ENCODE measurements at places on chromosomes 5 and 9. TPM values are rescaled to one million over a fixed set of nuclear protein-coding genes. Genes with fewer than 3 reads are reported as not detected.

GRCh38 chr9:6968271-6968670, 210.5 kb downstream of the KDM4C start:
- H3K4me1 ChIP-seq, result peaks cover 3% of the 10 kb centered on the region
- no peaks in the 10 kb centered on the region for H3K27me3 ChIP-seq
- H3K4me3 ChIP-seq, result no peak overlapping the region
- no peaks in the 10 kb centered on the region for H3K36me3 ChIP-seq

DNA sequence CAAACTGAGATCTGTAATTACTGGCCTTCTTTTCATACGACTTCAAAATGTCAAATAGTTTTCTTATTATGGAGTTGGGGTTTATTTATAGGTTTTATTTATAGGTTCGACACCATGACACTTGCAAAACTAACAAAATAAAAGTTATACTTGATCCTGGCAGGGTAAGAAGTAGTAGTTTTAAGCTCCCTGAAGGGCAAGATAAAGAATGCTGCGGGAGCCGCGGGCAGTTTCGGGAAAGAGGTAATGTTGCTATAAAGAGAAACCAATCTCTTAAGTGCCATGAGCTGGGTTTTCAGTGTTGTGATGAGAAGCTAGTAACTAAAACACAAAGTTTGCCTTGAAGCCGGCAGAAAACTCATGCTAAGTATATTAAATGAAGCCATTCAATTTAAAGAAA, 24.8 kb downstream of the PTPN3 start:
- H3K27ac ChIP-seq, result no peak overlapping the region
- H3K27me3 ChIP-seq, result peaks cover 9% of the 10 kb centered on the region
- no peak for DNase-seq
- no peaks in the 10 kb centered on the region for H3K36me3 ChIP-seq
- no peak overlapping the region for H3K4me3 ChIP-seq

GKAP1 gene
- total RNA-seq, result 4.2 TPM

DNA sequence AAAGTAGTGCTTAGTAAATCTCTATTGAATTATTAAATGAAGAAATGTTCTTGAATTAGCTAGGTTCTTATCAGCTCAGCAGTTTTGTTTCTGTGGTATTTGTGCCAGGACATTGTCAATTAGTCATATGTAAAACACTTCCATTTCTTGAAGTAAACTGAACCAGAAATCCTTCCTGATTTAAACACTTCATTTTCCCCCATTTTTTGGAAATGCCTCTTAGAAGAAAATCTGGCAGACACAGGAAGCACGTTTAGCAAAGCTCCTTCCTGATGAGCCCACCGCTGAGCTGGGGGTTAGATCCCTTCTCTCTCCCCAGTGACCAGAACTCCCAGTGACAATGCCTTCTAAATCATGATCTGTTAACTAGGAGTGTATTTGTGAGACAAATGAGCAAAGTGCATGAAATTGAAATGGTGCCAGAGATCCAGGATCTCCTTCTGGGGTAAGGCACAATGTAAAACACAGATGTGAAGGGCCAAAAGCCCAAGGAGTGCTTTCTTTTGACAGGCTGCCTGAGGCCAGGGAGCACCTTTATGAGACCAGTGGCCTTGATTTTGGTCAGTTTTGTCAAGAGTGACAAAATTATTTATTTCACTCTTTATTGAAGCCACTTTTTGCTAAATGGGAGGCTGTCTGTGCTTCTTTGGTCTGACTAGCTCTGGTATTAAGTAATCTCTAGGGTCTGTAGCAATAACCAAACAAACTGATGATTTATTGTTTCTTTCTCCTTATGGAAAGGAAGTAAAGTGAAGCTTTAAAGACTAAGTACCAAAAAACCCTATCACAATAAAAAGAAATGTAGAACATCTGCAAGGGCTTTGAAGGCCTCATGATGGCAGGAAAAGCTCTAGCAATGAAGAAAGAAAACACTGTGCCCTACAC, 25.5 kb upstream of the RUSC2 start:
- no peak for DNase-seq
- H3K27me3 ChIP-seq, result peaks cover 29% of the 10 kb centered on the region

GRCh38 chr5:179192891-179193470, 132.8 kb downstream of the ZNF354C start:
- no peaks in the 10 kb centered on the region for H3K4me1 ChIP-seq
- H3K27me3 ChIP-seq, result no peaks in the 10 kb centered on the region
- DNase-seq, result no peak
- H3K36me3 ChIP-seq, result no peaks in the 10 kb centered on the region
- H3K27ac ChIP-seq, result no peak overlapping the region
- H3K4me3 ChIP-seq, result no peak overlapping the region

GRCh38 chr5:128253880-128254279, 170.3 kb downstream of the SLC12A2 start:
- no peak overlapping the region for H3K4me3 ChIP-seq
- no peak for DNase-seq
- no peak overlapping the region for H3K27ac ChIP-seq
- H3K4me1 ChIP-seq, result no peaks in the 10 kb centered on the region
- H3K36me3 ChIP-seq, result no peaks in the 10 kb centered on the region
- peaks cover 1% of the 10 kb centered on the region for H3K27me3 ChIP-seq

DNA sequence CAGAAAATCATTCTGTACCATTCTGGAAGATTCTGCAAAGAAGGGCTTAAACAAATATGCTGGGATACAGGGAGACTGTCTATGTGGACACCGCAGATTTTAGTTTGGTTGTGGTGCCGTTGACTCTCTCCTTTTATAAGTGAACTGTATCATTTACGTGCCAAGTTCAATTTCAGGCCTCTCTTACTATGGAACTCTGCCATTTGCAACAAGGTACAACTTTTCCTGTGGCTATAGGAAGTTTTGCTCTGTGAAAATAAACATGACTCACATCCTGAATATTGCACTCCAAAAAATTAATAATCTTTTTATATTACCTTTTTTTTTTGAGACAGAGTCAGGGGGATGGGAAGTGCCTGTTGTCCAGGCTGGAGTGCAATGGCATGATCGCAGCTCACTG, 29.7 kb upstream of the CSNK1G3 start:
- H3K36me3 ChIP-seq, result no peaks in the 10 kb centered on the region
- no peak for DNase-seq
- no peak overlapping the region for H3K4me3 ChIP-seq
- H3K4me1 ChIP-seq, result peaks cover 2% of the 10 kb centered on the region
- H3K27ac ChIP-seq, result no peak overlapping the region

DNA sequence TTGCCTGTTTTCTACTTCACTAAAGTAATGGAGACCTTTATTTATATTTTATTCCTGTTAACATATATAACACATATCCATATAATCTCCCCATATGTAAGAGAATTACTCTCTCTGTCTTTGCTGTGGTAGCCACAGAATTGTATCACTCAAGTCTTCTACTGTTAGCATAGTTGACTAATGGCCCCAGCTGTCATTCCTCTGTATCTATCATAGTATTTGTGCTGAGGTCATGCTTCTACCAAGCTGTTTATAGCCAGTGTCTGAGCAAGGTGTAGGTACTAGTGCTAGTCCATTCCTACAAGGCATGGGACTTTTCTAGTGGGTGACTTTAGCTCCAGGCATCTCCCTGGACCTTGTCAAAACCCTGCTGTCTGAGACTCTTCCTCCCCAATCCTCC, 244.1 kb downstream of the KIAA0825 start:
- H3K27me3 ChIP-seq, result no peaks in the 10 kb centered on the region
- no peak for DNase-seq
- no peaks in the 10 kb centered on the region for H3K36me3 ChIP-seq

GRCh38 chr9:87445646-87446045, 52.0 kb upstream of the DAPK1 start:
- DNase-seq, result peak; percentile 16
- no peaks in the 10 kb centered on the region for H3K36me3 ChIP-seq
- no peak overlapping the region for H3K27ac ChIP-seq
- no peaks in the 10 kb centered on the region for H3K27me3 ChIP-seq
- H3K4me3 ChIP-seq, result no peak overlapping the region

PALM2AKAP2 gene
- total RNA-seq, result not detected

DNA sequence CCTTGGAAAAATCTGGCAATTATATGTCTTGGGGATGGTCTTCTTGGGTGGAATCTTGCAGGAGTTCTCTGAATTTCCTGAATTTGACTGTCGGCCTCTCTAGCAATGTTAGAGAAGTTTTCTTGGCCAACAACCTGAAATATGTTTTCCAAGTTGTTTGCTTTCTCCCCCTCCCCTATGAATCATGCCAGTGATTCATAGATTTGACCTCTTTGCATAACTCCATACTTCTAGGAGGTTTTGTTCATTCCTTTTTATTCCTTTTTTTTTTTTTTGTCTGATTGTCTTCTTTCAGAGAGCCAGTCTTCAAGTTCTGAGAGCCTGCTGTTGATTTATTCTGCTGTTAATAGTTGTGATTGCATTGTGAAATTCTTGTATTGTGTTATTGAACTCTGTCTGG, 56.7 kb upstream of the SLC44A1 start:
- H3K36me3 ChIP-seq, result no peaks in the 10 kb centered on the region
- H3K27me3 ChIP-seq, result peaks cover 5% of the 10 kb centered on the region

DNA sequence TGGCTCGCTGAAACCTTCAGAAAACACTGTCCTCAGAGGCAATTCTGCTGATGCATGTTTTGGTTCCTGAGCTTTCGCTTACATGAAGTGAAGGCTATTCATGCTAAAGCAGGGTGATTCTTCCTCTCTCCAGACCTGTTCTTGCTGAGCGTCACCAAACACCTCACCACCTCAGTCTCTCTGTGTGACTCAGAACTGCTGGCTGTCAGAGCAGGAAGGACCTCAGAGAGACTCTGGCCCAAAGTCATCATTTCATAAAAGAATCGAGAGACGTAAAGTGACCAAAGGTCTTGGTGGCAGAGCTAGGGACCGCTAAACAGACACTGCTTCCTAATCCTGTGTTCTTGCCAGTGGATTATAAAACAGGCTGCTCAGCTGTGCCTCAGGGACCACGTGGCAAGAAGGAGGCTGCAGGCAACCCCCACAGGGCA, 73.8 kb downstream of the LHFPL2 start:
- H3K27me3 ChIP-seq, result peaks cover 3% of the 10 kb centered on the region
- H3K36me3 ChIP-seq, result no peaks in the 10 kb centered on the region
- no peak for DNase-seq
- no peak overlapping the region for H3K27ac ChIP-seq
- H3K4me1 ChIP-seq, result no peaks in the 10 kb centered on the region

FOXD4 gene
- total RNA-seq, result not detected

GRCh38 chr5:39447968-39448367, 23.2 kb upstream of the DAB2 start:
- no peak overlapping the region for H3K27ac ChIP-seq
- no peak for DNase-seq
- no peaks in the 10 kb centered on the region for H3K36me3 ChIP-seq
- no peak overlapping the region for H3K4me3 ChIP-seq
- H3K27me3 ChIP-seq, result no peaks in the 10 kb centered on the region

BAAT gene
- total RNA-seq, result not detected

DNA sequence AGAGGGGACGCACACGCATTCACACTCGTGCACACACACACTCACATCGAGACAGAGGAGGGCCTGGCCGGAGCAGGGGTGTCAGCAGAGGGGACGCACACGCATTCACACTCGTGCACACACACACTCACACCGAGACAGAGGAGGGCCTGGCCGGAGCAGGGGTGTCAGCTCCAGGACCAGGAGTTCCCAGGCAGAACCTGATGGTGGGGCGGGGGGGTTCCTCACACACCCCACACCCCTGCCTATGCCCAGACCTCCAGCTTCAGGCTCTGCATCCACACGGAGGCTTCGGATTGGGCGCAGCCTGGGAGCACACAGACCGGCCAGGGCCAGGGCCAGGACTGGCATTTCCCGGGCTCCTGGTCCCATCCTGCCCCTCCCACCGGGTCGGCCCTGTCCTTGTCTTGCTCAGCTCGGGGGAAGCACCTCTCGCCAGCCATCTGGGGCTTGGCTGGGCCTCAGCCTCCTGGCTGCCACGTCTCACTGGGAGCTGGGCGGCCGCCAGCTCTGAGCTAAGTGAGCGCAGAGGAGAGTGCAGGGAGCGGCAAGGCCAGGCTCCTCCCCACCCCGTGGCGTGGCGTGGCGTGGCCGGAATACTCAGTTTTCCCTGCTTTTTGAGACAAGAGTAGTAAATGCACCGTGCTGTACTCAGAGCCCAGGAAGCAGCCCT, 31.3 kb downstream of the ADAMTS2 start:
- H3K36me3 ChIP-seq, result no peaks in the 10 kb centered on the region
- no peaks in the 10 kb centered on the region for H3K27me3 ChIP-seq
- DNase-seq, result no peak
- no peak overlapping the region for H3K27ac ChIP-seq
- no peaks in the 10 kb centered on the region for H3K4me1 ChIP-seq
- no peak overlapping the region for H3K4me3 ChIP-seq

DNA sequence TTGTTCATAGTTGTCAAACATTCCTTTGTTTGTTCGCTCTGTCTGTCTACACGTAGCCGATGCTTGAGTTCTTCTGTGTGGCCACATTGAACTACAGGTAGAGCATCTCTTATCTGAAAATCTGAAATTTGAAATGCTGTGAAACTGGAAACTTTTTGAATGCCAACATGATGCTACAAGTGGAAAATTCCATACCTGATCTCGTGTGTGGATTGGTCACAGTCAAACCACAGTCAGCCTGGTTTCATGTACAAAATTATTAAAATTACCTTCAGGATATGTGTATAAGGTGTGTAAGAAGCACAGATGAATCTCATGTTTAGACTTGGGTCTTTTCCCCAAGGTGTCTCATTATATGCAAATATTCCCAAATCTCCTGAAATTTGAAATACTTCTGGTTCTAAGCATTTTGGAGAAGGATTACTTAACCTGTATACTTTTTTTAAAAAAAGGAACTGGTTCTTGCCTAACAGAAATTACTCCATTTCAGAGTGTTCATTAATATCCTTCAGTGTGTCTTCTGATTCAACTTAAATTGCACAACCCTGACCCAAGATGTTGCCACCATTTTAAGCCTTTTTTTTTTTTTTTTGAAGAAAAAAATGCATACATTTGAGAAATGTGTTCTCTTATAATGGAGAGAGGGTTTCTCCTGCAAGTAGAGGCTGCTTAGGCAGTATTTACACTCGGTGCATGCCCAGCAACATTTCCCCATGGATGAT, 254.3 kb downstream of the MAST4 start:
- no peaks in the 10 kb centered on the region for H3K36me3 ChIP-seq
- no peak for DNase-seq
- H3K27me3 ChIP-seq, result peaks cover 22% of the 10 kb centered on the region
- no peak overlapping the region for H3K4me3 ChIP-seq

DNA sequence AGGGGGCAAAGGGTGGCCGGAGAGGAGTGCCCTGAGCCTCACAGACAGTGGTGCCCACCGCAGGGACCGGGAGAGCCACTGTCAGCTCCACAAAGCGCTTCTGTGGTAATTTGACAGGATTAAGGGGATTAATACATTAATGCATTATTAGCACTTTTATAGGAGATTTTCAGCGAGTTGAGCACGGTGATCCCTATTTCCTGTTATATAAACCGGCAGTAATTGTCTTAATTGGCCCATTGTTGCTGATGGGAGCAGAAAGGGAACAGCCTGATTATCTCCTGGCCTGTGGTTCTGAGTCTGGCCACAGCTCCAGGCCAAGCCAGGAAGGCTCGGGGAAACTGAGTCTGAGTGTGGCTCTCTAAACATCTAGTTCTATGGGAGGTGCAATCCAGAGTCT, 423.6 kb downstream of the CDK5RAP2 start:
- no peaks in the 10 kb centered on the region for H3K4me1 ChIP-seq
- no peak overlapping the region for H3K4me3 ChIP-seq
- H3K27ac ChIP-seq, result no peak overlapping the region
- H3K27me3 ChIP-seq, result no peaks in the 10 kb centered on the region
- H3K36me3 ChIP-seq, result no peaks in the 10 kb centered on the region
